Lower lobe of right lung (tissue), 2 donors: ENCODE measurements at places on chromosomes 12 and 14. TPM values are rescaled to one million over a fixed set of nuclear protein-coding genes. Genes with fewer than 3 reads are reported as not detected.

The APOF gene
- total RNA-seq, result not detected

The PZP gene
- total RNA-seq, result 2.7 TPM

GRCh38 chr14:83196236-83196635, 1662.6 kb upstream of the SEL1L start:
- DNase-seq, result no peak
- no peaks in the 10 kb centered on the region for H3K4me1 ChIP-seq
- no peak overlapping the region for H3K4me3 ChIP-seq

- H3K27me3 ChIP-seq, result no peaks in the 10 kb centered on the region
- H3K36me3 ChIP-seq, result no peaks in the 10 kb centered on the region
- no peak for DNase-seq
- H3K4me3 ChIP-seq, result no peak overlapping the region
- H3K4me1 ChIP-seq, result peaks cover 33% of the 10 kb centered on the region
Observed at GRCh38 chr12:27575090-27575761, 51.2 kb downstream of the PPFIBP1 start.

- H3K36me3 ChIP-seq, result no peaks in the 10 kb centered on the region
- H3K4me1 ChIP-seq, result no peaks in the 10 kb centered on the region
- no peaks in the 10 kb centered on the region for H3K27me3 ChIP-seq
- DNase-seq, result no peak
Observed at GRCh38 chr12:72543777-72544467, 271.8 kb downstream of the TRHDE start.

GRCh38 chr12:123427036-123427769, 9.3 kb downstream of the RILPL2 start:
- H3K27me3 ChIP-seq, result no peaks in the 10 kb centered on the region
- peaks cover 88% of the 10 kb centered on the region for H3K36me3 ChIP-seq
- DNase-seq, result no peak

DNA sequence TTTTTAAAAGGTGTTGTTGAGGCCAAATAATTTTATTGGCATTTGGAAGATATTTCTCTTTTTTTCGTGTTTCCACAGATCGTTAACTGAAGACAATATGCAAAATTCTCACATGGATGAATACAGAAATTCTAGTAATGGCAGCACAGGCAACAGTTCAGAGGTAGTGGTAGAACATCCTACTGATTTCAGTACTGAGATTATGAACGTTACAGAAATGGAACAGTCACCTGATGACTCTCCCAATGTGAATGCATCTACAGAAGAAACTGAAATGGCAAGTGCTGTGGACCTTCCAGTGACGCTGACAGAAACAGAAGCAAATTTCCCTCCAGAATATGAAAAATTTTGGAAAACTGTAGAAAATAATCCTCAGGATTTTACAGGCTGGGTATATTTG, 11.2 kb downstream of the PRPF39 start:
- no peak overlapping the region for H3K27ac ChIP-seq
- H3K4me3 ChIP-seq, result no peak overlapping the region
- DNase-seq, result no peak
- no peaks in the 10 kb centered on the region for H3K27me3 ChIP-seq
- H3K4me1 ChIP-seq, result no peaks in the 10 kb centered on the region

- H3K36me3 ChIP-seq, result no peaks in the 10 kb centered on the region
- H3K4me1 ChIP-seq, result no peaks in the 10 kb centered on the region
- H3K4me3 ChIP-seq, result no peak overlapping the region
- no peak overlapping the region for H3K27ac ChIP-seq
- DNase-seq, result no peak
Observed at GRCh38 chr12:56382611-56383010, 20.0 kb upstream of the APOF start.

- no peak overlapping the region for H3K4me3 ChIP-seq
- peaks cover 21% of the 10 kb centered on the region for H3K36me3 ChIP-seq
- H3K27ac ChIP-seq, result no peak overlapping the region
Observed at GRCh38 chr14:91126761-91127160, 12.9 kb downstream of the DGLUCY start.
